ENCODE measurements at places on chromosomes 12 and 14.

DNA sequence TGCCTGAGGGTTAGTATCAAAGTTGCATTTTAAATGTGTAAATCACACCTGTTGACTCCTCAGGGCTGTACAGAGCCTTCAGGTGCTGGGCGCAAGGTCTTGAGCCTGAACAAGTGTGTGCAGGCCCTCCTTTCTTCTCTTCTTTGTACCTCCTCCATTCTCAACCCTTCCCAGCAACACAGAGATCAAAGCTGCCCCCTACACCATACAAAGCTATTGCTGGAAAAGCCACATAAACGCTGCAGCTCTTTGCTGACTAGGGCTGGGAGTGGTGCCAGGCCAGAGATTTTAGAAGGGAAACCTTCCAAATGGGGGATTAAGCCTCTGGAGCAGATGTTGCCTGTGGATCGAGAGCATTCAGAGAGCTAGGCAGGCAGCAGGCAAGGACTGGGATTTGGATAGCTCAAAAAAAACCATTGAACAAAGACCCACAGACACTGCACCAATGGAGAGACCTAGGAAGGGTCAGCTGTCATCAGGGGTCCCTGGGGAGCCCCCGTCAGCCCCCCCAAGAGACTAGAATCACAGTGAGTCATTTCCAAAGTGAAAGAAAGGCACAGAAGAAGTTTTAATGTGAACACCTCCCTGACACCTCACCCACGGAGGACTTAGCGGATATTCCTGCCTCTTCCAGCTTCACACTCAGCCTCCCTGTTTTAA lies 18.2 kb upstream of the SUSD6 start:
- DNase-seq, result peak; percentile 20

DNA sequence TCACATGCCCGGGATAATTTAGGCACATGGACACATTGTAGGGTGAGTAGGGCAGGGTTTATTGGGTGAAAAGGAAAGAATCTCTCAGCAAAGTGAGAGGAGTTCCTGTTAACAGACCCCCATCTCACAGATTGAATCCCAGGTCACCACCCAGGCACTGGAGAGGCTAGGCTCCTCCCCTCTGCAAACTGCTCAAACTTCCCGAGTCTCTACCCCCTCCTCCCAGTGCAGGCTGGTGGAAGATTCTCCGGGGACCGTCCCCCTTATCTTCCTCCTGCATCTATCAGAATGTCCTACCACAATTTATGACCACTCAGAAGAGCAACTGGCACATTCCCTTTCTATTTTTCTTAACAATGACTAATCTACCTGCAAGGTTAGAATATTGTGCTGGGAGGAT lies 126.0 kb downstream of the NTF3 start:
- no peak for DNase-seq

DNA sequence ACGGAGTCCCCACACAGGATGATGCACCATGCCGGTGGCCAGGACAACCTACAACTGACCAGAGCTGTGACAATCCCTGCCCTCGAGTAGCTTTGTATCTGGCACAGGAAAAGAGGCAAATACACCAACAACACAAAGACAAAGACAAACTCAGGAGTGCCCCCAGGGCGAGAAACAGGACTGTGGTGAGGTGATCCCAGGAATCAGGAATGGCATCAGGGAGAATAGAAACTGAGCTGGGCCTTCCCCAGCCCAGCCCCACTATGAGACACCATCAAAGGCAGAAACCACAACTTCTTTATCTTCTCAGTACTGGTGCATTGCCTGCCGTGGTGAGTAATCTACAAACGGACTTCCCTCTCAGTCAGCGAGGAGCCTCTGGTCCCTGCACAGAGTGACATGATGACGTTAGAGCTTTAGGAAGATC lies 157.7 kb downstream of the TTC7B start:
- no peak for DNase-seq

DNA sequence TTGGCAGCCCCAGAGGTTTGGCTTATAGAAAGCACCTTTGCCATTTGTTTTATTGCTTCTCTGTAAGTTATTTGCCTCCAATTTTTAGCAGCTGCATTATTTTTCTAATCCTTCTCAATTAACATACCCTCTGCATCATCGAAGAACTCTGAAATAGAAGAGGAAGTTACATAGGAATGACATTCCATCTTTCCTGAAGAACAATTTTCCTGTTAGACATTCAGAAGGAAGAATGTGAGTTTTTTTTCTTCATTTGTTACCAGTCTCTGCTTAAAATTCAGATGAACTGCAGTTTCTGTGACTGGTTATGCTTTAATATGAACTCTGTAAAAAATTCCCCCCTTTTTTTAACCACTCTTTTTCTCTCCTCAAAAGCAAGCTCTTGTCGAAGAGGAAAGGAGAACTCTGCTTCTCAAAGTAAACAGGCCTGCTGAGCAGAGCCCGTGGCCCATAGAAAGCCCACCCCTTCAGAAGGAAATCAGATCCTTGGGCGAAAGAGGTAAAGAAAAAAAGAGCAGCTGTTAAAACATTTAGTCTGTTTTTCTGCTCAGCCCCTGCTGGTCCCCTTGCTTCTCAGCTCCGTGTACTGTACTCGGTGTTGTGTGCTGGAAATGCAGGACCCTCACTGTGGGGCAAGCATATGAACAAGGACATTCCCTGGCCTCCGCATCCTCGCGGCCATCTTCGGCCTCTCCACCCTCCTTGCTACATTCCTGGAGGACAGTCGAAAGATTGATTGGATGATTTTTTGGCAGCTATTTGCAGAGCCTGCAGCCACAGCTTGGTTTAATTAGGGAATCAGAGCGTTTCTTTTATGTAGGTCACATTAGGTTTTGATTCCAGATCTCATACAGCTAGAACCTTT lies 164.4 kb upstream of the LRIG3 start:
- no peak for DNase-seq

DNA sequence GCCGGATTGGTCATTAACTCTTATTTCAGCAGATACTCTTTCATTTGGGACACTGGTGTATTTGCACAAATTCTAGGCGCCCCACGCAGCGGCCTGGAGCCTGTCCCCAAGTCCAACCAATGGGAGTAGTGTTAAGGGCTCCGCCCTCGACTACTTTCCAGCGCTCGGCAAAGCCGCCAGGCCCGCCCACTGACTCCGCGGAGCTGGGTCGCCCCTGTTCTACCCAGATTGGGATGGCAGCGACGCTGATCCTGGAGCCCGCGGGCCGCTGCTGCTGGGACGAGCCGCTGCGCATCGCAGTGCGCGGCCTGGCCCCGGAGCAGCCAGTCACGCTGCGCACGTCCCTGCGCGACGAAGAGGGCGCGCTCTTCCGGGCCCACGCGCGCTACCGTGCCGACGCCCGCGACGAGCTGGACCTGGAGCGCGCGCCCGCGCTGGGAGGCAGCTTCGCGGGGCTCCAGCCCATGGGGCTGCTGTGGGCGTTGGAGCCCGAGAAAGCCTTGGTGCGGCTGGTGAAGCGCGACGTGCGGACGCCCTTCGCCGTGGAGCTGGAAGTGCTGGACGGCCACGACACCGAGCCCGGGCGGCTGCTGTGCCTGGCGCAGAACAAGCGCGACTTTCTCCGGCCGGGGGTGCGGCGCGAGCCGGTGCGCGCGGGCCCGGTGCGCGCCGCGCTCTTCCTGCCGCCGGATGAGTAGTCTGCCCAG lies at the start of gene ACOT6:
ACOT6 (plus strand) TSS at position 179 of the 707 bp plus-strand sequence; CDS start at position 234, 55 bp downstream.
- peak; percentile 52 for DNase-seq

GRCh38 chr14:91883753-91884152 lies 16.4 kb upstream of the TC2N start:
- DNase-seq, result no peak

GRCh38 chr14:88208858-88209257 lies 114.2 kb downstream of the KCNK10 start:
- no peak for DNase-seq

DNA sequence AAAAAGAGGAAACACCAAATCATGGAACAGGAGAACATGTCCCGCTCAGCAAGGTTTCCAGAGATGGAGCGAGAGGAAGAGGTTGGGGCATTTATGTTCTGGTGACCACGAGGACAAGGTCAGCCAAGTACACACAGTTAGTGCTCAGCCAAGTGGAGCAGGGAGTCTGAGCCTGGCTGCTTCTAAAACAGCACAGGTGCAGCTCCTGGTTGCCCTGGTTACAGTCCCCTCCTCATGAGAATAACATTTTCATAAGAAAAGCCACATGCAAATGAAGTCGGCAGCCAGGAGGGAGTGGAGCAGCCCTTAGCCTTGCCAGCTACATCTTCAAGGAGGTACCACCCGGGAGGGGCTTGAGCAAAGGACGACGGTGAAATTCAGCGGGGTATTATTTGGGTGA lies 81.8 kb downstream of the NOS1 start:
- no peak for DNase-seq

DNA sequence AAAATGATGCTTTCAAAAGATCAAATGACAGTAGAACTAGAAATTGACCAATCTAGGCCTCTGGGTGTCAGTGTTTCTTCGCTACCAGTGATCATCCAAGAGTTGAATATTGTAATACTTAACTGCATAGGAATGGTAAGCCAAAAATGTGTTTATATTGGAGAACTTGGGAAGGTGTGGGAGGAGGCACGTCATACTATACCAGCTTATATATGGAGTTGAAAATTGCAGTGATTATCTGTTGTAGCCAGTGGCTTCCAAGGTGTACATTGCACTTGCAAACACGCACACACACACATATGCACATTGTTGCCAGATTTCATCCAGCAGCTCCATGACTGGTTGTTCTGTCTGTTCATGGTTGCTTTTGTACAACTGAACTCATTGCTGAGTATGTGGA lies 36.1 kb downstream of the EID3 start:
- DNase-seq, result no peak

DNA sequence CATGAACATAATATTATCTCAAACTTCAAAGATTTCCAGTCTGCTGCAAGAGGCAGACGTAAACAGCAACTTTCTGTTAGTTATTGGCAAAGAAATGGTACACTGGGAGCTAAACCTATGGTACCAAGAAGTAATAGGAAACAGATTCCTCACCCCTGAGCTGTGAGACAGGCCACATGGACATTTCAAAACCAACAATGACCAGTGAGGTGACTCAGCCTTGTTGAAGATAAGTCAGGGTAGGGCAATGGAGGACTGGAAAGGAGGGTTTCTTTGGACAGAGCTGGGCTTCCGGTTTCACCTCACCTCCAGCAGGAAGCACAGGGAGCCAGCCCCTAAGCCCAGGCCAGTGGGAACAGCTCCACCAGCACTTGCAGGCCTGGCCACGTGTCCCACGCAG lies 1320.5 kb downstream of the AACS start:
- DNase-seq, result no peak

DNA sequence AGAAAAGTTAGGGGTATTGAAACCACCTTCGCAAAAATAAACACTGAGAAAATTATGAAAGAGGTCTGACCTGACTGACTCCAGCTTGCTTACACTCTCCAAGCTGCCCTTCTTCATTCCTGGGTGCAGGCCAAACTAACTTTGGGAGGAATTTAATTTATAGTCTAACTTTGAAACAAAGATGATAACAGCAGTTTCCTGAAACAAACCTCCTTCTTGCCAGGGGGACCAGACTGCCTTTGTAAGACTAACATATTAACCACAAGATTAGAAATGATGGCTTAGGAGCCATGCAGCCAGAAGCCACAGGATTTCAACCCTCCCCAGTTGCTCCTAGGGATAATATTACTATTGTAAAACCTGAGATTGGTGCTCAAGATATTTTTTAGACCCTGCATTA lies 13.8 kb upstream of the EEA1 start:
- DNase-seq, result no peak

DNA sequence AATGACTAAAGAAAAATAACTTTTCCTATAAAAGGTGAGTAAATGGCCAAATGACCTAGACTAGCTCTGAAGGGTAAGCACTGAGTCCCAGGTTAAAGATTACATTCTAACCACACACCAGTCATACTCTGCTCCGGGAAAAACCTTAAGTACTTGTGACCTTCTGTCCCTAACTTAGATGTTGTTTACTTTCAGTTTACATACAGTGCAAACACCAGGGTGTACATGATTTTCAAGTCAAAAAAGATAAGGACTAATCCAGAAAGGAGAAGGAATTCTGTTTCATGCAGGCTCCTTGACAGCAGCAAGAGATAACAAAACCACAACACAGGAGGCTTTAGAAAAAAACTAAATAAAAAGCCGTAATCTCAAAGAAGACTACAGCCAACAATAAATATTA lies 174.2 kb downstream of the PPM1H start:
- no peak for DNase-seq

GRCh38 chr14:75298187-75298965 lies 19.7 kb downstream of the FOS start:
- no peak for DNase-seq

DNA sequence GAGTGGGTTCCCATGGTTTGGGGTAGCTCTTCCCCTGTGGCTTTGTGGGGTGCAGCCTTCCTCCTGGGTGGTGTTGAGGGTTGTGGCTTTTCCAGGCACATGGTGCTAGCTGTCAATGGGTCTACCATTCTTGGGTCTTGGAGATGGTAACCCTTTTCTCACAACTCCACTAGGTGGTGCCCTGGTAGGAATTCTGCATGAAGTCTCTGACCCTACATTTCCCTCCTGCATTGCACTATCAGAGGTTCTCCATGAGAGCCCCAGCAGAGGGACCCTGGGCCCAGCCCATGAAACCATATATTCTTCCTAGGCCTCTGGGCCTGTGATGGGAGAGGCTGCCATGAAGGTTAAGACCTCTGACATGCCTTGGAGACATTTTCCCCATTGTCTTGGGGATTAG lies 1093.3 kb downstream of the SLC16A7 start:
- DNase-seq, result no peak

DNA sequence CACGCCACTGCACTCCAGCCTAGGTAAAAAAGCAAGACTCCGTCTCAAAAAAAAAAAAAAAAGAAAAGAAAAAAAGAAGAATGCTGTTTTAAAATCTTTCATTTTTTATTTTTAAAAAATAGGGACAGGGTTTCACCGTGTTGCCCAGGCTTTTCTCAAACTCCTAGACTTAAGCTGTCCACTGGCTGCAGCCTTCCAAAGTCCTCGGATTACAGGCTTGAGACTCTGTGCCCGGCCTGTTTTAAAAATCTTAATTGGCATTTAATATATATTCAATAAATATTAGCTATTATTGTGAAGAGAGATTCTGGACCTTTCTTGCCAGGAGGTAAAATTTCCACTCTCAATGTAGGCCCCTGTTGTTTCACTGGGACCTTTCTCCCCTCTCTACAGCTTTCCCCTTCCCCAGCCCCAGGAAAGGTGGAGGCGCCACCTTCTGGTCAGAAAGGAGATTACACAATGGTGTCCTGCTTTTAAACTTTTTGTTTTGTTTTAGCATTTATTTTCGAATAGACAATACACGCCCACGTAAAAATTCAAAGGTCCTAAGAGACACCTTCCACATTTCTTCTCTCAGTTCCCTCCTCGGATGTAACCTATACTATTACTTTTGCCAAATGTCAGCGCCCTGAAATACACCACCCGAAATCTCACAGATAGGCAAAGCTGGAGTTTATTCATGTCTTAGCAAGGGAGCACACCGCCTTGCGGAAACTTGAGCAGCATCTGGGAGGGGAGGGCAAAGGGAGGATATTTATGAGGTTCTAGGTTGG lies 23.8 kb upstream of the PHC1 start:
- DNase-seq, result peak; percentile 47

- DNase-seq, result no peak
Measured at GRCh38 chr12:52217223-52217622, 15.8 kb upstream of the KRT7 start.

DNA sequence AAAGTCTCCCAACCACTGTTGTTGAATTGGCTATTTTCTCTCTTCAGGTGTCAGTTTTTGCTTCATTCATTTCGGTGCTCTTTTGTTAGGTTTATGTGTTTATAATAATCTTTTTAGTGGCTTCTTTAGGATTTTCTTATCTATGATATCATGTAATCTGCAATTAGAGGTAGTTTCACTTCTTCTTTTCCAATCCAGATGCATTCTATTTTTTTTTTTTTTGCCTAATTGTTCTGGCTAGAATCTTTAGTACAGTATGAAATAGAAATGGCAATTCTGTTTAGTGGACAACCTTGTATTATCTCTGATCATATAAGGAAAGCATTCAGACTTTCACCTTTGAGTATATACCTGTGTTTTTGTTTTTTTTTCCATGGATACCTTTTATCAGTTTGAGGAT lies 17.4 kb downstream of the CNOT2 start:
- no peak for DNase-seq

All from anterior cingulate cortex (tissue), 58 donors.